Left cardiac atrium (tissue), 4 donors: ENCODE measurements at places on chromosomes 1 and 21.

GRCh38 chr1:151147132-151147503, 687 bp upstream of the SEMA6C start:
- DNase-seq = no peak

GRCh38 chr1:38087676-38088075, 41.1 kb upstream of the POU3F1 start:
- no peak for DNase-seq

DNA sequence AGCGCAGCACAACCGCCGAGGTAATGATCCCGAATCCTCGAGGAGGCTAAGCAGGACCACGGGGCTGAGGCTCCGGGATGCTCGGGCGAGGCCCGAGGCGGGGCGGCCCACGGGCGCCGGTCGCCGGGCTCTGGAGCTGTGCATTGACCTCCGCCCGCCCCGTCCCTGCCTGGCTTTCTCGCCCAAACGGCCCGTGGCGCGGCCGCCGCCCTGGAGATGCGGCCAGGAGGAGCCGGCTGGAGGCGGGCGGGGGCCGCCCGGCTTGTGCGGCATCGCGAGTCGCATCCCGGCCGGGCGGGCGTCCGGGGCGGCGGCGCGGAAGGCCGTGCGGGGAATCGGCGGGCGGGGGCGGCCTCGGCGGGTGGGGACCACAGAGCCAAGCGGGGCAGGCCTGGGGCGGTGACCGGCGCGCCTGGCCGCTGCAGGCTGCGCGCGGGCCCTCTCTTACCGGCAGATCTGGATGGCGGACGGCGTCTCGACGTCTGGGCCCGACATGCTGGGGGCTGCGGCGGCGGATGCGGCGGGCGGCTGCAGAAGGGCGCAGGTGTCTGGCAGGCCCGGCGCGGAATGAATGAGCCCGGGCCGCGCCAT, 663 bp downstream of the ACOT7 start:
- DNase-seq = no peak

DNA sequence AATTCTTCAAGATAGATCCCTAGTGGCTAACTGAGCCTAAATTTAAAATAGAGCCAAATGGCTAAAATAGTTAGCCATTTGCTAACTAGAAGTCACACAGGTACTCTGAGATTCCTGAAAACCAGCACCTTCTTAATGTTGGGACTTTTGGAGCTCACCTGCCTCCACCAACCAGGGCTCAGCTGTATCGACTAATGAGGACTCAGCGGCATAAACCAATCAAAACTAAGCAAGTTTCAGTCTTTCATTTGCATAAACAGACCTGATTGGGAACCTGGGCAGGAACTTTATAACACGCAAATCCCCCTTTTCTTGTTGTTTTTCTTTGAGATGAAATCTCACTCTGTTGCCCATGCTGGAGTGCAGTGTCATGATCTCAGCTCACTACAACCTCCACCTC, 28.5 kb downstream of the TNFRSF9 start:
- DNase-seq = no peak

DNA sequence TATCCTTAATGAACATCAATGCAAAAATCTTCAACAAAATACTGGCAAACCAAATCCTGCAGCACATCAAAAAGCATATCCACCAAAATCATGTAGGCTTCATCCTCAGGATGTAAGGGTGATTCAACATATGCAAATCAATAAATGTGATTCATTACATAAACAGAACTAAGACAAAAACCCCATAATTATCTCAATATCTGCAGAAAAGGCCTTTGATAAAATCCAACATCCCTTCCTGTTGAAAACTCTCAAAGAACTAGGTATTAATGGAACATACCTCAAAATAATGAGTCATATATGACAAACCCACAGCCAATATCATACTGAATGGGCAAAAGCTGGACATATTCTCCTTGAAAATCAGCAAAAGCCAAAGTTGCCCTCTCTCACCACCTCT, 54.6 kb upstream of the DEPDC1 start:
- no peak for DNase-seq
